ENCODE measurements at places on chromosomes 7 and 10.
A peak's percentile ranks its signal among the peaks of the same experiment; 100 is the strongest.

DNA sequence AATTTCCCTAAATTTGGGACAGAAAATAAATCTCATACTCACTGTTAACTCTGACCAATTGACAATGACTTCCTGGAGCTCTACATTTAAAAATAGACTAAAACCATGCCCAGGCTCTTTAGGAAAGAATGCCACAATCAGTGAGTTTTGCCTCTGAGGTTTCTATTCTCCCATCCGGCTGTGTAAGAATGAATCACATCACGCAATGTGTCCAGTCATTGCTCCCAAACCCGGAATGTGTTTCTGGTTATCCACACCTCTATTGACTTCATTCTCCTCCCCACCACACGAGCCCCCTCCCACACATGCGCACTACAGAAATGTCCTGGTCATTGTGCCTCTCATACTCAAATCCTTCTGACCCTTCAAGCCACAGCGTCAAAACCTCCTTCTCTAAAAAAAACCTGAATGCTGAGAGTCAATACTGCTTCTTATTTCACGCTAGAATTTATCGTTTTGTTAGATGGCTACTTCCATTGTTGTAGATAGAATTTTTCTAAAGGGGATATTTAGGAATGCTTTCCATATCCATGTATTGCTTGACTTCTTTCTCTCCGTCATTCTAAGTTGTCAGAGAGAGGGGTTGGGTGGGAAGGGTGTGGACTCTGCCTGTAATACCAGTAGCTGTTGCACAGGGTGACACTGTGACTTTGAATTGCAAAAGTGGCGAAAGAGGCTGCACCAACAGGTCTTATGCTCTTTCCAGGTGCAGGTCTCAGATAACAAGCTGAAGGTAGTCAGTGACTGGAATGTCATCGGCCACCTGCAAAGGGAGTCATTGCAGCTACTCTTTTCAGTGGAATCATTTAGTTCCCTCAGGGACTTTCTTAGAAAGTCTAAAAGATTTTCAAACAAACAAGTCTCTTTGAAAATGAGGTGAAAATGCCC lies 356.6 kb downstream of the PAXIP1 start:
- DNase-seq: no peak

- no peak for DNase-seq
Measured at GRCh38 chr7:101896941-101897340, 79.5 kb downstream of the CUX1 start.

GRCh38 chr10:88672041-88672440 lies 7.8 kb downstream of the LIPF start:
- no peak for DNase-seq

GRCh38 chr10:92200564-92200963 lies 90.3 kb downstream of the CPEB3 start:
- DNase-seq: no peak

GRCh38 chr7:111090846-111091245 lies at the start of gene LRRN3:
Gene LRRN3 (plus strand): TSS chr7:111091127. CDS start chr7:111122773, 31,646 bp downstream.
- DNase-seq: peak; percentile 25

DNA sequence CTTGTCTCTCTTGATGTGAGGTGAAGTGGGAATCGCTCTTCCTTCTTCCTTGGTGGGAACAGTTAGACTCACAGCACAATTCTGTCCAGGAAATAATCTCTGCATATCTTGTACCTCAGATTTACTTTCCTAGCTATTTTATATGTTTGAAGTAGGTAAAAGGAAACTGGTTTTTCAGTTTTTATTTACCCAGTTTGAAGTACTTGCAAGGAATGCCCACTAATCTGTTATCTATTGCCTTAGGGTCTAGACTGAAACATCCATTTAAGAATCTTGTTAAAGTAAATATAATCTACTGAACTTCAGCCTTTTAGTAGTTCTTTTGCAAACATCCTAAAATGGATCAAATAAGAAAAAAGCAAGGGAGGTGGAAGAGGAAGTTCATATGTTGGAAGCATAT lies 229.8 kb downstream of the KCND2 start:
- no peak for DNase-seq

- no peak for DNase-seq
Measured at GRCh38 chr7:121330053-121330833, 1.4 kb downstream of the WNT16 start.

- DNase-seq: no peak
Measured at GRCh38 chr7:2763597-2763996, 75.6 kb downstream of the AMZ1 start.

DNA sequence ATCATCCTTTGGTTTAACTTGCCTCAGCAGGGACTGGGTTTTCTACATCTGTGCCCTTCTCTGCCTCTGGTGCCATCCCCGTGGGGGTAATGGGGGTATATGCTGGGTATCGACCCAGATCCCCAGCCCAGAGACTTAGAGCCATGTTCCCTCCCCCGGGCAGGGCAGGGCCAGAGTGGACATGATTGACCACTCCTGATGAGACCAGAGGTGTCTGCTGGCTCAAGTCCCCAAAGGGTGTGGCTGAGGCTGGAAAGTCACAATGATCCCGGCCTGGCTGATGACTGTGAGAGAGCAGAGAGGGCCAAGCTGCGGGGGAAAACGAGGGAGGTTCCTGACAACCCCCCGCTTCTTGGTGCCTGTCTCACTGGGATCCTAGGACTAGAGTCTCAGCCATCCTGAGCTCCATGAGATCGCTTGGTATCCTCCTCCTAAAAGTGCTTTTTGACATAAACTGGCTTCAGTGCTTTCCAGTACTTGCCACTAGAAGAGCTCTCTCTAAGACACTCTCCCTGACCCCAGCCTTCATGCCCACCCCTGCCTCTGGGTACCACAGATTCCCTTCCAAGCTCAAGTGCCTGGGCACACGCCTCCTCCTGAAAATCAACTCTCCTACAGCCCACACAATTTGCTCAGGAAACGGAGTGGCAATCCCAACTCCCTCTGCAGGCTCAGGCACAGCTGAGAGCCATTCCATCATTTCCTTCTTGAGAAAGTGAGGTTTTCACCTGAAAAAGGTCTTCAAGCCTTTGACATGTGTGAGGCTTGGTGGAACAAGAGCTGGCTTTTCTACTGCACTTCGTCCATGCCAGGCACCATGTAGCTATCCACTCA lies 33.9 kb downstream of the DRGX start:
- DNase-seq: no peak

DNA sequence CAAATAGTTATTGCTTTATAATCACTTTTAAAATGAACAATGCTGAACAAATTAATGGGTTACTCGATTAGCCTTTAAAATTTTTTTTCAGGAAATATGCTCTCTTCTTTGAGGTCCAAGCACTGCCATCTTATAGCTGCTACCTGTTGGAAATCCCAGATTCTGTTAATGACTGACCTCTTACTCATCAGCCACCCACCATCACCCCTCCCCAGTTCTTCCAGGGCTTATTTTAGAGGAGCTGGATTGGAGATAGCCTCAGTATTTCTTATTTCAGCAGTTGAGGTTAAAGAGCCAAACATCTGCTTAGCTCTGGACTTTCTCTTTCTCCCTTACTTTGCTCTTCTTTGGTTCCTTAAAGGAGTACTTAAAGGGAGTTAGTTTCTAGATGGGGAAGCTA lies 420.0 kb downstream of the EXOC4 start:
- no peak for DNase-seq

DNA sequence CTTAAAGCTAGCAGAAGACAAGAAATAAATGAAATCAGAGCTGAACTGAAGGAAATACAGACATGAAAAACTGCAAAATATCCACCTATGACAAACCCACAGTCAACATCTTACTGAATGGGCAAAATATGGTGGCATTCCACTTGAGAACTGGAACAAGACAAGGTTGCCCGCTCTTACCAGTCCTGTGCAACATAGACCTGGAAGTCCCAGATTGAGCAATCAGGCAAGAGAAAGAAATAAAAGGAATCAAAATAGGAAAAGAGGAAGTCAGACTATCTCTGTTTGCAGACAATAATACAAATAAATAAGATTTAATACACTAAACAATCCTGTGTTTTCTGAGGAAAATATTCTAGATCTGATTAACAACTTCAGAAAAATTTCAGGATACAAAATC lies 570.5 kb upstream of the SEMA3D start:
- DNase-seq: no peak

GRCh38 chr7:8353991-8354390 lies 79.4 kb upstream of the NXPH1 start:
- no peak for DNase-seq

DNA sequence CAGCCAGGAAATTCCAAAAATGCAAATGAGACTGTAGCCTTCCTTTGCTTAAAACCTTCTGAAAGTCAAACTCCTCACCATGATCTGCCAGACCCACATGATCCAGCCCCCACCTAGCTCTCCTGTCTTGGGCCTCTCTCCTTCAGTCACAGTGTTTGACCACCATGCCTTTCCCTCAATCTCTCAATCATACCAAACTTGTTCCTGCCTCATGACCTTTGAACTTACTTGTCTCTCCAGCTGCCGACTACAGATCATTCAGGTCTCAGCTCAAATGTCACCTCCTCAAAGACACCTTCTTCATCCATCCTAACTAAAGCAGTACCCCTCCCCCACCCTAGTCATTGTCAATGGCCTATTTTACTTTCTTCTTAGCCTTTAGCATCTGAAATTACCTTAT lies 9.3 kb upstream of the ADD3 start:
- no peak for DNase-seq

- no peak for DNase-seq
Measured at GRCh38 chr10:111724121-111724520, 459.4 kb downstream of the GPAM start.

GRCh38 chr7:129094501-129094900 lies 39.6 kb upstream of the TNPO3 start:
- no peak for DNase-seq

- DNase-seq: no peak
Measured at GRCh38 chr10:71761541-71762113, 11.7 kb downstream of the VSIR start.

- no peak for DNase-seq
Measured at GRCh38 chr10:35415505-35415904, 79.2 kb downstream of the CCNY start.

- no peak for DNase-seq
Measured at GRCh38 chr7:121163699-121164098, 165.1 kb upstream of the WNT16 start.

GRCh38 chr7:131673576-131673975 lies 117.1 kb upstream of the PODXL start:
- no peak for DNase-seq

- peak; percentile 6 for DNase-seq
Measured at GRCh38 chr10:84375011-84375410, 46.6 kb downstream of the CCSER2 start.

DNA sequence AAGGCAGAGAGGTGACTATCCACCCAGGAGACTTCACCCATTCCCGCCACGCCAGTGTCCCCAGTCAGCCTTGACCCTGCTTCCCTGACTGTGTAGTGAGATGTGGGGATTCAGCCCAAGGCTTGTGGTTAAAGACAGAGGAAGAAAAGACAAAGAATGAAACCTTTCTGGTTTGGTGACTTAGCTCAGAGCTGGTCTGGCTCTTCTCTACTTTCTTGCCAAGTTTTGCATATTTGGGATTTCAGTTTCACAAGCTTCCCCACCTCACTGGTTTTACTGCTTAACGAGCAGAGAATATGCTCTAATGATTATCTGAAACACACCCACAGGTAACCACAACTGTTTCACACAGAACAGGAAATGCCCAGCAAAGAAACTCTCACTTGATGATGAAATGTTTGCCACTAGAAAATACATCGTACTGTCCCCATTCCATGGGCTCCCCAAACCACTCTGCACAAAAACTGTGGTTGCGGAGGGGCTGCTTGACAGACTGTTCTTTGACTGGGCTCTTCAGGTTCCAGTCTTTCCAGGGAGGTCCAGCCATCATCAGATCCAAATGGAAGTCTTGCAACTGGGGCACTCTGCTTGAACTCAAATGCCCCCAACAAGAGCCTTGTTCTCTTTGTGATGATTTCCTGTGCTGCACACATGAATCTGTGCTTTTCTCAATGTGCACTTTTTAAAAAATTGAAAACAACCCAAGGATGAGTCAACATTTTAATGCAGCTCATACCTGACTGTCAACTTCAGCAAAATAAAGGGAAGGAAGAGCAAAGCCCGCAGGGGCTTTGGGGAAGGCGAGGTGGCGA lies 95.5 kb downstream of the CTBP2 start:
- DNase-seq: peak; percentile 9

DNA sequence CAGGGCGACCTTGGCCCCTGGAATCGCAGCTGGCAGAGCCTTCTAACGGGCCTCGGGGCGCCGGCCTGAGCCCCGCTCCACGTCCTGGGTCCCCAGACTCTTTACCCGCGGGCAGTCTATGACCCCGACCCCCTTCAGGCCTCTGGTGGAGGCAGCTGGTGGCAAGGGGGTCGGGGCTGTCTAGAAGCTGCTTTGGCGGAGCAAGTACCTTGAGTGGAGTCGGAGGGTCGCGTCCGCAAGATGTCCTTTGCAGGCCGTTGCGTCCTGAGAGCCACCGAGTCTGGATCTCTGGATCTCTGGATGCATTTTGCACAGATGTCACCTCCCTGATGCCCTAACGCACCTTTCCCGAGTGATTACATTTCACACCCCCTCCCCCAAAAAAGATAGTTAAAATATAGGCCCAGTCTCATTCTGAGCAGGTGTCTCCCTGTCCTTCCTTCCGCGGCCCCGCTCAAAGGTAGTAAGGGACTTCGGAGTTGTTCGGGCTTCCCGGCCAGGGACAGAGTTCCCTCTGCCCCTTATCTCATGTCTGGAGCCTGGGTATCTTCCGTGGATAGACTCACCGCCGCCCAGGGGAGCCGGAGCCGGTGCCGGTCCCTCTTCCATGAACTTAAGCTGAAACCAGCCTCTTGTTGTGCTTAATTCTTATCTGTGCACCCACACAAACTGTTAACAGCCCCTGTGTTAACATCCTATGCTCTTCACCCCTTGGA lies 457 bp downstream of the ACADSB start:
- no peak for DNase-seq

GRCh38 chr10:60148266-60148840 lies 241.3 kb downstream of the ANK3 start:
- no peak for DNase-seq

GRCh38 chr7:1671594-1672451 lies 1.7 kb downstream of the ELFN1 start:
- no peak for DNase-seq

- DNase-seq: no peak
Measured at GRCh38 chr10:78171633-78172400, 138.2 kb downstream of the RPS24 start.

DNA sequence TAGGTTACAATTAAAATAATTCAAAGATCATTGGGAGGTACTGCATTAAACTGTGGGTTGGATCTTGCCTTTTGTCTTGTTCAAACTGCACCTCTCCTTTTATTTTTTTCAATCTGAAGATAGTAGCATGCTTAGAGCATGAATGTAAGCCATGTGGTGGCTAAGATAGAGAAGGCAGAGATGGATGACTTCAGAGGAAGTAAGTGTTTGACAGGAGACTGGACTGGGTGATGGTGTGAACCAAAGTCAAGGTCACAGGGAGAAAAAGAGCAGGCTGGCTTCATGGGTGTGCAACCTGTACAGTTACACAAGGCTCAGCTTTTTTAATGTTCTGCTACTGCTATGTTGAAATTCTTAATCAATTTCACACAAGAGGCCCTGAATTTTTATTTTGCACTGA lies 85.6 kb downstream of the ZEB1 start:
- DNase-seq: no peak

- DNase-seq: no peak
Measured at GRCh38 chr7:29989257-29989995, at the start of gene SCRN1. Gene SCRN1 (minus strand): TSS chr7:29989801. CDS start chr7:29969067, 20,734 bp downstream.

All from stimulated activated CD4-positive, alpha-beta T cell treated with anti-CD3 and anti-CD28 coated beads, TNF-alpha, amount 100 ng/mL, for 24 hours (primary cell).